ENCODE measurements at places on chromosomes 7 and 10.
A peak's percentile ranks its signal among the peaks of the same experiment; 100 is the strongest.

DNA sequence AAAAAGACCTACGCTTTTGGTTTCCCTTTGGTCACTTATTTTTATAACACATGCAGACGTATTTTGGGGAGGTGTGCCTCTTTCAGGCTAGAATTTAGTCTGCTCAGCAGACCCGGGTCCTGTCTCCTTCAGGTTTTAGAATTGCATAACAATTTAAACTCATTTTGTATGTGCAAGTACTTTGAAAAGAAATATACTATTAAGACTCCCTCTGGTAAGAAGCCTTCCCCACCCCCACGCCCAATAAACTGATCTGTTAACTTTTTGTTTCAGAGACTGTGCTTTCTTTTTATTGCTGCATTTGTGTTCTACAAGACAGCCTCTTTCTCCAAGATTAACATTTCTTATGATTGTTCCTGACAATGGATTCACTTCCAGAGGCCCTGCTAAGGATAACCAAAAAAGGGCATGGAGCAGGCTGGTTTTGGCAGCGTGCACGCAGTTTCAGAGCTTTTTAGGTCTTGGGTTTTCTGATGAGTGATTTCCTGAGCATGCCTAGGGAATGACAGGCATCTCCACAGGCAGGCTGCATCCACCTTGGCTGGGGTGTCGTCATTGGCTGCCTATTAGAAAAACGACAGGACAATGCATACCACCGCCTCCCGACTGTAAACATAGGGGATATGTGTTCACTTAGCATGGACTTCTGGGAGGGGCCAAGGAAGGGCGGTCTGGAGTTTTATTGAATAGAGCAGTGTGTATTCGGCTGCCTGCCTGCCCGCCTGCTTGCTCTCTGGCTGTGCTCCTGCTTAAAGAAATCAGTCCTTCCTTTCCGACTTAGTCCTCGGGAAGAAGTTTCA is at the start of gene CALD1:
Gene CALD1 (plus strand): TSS at position 694 of the 800 bp plus-strand sequence. CDS start 88,100 bp downstream, outside the sequence.
- peak; percentile 99 for DNase-seq

DNA sequence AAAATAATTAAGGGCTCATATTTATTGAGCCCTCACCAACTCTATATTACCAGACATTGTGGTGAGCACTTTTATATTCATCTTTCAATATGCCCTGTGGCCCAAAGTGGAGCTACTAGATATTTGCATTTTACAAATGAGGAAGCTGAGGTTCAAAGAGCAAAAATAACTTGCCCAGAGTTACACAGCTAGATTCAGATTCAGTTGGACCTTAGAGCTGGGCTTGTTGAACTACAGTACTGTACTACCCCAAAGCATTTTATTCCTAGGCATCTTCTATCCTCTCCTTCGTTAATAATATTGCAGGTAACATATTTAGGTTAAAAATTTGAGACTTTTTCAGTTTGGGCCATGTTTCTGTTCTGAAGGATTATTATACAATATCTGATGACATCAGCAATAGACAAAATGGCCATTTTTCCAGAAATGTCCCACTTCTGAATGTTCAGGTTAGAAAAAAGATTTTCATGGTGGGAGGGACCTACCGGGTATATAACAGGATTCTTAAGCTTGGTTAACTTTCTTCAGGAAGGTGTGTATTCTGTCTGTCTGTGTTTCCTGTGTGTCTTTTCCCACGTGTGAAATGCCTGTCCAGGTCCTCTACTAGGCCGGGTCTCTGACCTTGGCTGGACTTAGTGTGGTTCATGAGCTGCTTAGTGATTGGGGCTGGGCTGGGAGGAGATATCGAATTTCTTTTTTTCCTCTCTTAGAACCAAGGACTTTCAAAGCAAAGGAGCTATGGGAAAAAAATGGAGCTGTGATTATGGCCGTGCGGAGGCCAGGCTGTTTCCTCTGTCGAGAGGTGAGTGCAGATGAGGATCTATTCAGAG is 13.6 kb downstream of the PRXL2A start:
- DNase-seq: no peak

- no peak for DNase-seq
Observed at GRCh38 chr7:30146127-30146612, 11.4 kb downstream of the MTURN start.

DNA sequence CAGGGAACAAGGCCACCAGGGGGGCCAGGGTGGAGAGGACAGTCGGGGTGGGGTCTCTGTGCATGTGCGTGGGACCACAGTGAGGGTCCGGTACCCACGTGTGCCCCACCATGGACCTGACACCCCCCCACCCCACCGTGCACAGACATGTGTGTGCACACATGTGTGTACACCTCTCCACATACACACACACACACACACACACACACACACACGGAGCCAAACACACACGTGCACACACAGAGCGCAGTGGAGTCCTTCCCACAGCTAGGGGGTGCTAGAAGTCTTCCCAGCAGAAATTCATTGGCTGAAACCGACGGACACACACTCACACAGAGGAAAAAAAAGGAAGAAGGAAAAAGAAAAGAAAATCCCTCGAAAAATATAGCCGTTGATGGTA is 42.8 kb upstream of the GNA12 start:
- no peak for DNase-seq

DNA sequence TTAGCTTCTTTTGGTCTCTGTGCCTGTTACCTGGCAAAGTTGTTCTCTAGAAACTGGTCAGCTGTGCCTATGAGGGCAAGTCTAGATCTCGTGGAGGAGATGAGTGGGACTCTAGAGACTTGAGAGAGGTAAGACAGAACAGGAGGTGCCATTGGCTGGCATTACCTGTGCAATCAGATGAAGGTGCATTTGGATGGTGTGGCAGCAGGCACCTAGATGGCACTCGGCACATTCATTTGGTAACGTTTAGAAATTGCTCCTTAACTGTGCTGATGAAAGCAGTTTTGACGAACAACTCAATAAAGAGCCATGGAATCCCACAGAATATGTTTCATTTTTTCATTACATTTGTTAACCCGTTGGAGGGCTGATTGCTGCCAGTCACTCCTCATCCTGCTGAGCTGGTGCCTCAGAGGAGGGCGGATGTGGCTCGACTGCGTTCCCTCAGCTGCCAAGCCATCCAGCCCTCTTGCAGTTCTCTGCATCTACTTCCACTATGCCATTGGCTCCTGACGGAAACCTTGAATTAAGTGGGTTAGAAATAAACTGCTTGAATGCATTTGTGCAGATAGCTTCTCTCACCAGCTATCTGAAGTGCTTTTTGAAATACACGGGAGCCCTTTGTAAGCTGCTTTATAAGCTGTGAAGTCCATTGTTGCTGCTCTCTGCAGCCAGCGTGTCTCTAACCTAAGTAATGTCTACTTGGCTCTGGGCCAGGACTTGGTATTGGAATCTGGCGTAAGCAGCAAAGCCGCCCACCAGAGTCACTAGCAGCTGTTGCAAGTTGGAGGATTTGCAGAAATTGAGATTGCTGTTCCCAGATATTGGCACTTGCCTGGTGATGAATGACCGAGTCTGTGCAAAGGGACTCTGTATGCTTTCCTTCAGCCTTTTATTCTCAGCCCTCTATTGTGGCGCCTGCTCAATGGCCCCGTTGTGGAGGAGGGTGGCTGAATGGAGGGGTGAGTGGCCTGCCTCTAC is 87.4 kb downstream of the LRRC4 start:
- DNase-seq: no peak

DNA sequence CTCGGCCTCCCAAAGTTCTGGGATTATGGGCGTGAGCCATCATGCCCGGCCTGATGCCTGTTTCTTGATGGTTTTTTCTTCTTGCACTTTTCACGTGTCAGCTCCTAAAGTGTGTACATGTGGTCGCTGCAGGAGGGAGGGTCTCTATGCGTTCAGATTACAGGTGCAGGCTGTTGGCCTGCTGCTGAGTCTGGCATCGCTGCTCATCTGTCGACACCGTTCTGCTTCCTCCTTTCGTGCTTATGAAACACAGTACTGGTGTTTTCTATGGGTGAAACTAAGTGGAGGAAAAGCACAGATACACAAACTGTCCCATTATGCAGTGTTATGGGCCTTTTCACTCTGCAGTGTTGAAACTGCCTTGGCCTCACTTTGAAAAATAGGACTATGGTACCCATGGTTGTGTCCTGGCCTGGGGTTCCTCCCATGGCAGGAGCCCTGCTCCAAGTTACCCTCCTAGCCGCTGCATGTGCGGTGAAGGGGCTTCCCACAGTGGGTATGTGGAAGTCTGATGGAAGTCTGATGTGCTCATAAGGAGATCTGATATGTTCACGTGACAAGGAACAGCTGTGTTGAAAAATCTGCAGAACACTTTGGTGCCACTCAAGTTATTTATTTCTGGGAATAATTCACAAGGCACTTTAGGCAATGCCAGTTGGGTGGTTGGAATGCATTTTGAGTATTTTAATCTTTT is 23.5 kb downstream of the OGDH start:
- DNase-seq: no peak

- no peak for DNase-seq
Observed at GRCh38 chr7:31735991-31736982, 49.3 kb downstream of the PPP1R17 start.

- no peak for DNase-seq
Observed at GRCh38 chr10:73366381-73367298, 8.0 kb upstream of the CFAP70 start.

DNA sequence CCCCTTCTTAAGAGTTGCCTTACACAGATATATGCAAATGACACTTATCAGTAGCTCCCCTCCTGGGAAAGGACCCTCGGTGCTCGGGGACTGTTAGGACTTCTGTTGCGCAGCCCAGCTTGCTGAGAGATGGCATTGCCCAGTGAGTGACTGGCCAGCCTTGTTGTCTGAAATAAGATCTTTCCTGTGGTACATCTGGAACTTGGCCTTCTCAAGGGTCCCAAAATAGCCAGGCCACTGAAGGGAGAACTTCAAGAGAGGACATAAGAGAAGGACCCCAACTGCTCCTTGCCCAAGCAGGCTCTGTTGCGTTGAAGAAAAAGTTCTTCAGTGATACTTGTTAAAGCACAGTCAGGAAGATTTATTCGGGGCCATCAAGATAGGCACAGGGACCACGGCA is 17.3 kb downstream of the BAG3 start:
- DNase-seq: no peak

GRCh38 chr10:131899116-131899690 is 1.6 kb upstream of the PPP2R2D start:
- DNase-seq: no peak

- DNase-seq: no peak
Observed at GRCh38 chr10:46296641-46297141, 9.9 kb downstream of the ANTXRL start.

DNA sequence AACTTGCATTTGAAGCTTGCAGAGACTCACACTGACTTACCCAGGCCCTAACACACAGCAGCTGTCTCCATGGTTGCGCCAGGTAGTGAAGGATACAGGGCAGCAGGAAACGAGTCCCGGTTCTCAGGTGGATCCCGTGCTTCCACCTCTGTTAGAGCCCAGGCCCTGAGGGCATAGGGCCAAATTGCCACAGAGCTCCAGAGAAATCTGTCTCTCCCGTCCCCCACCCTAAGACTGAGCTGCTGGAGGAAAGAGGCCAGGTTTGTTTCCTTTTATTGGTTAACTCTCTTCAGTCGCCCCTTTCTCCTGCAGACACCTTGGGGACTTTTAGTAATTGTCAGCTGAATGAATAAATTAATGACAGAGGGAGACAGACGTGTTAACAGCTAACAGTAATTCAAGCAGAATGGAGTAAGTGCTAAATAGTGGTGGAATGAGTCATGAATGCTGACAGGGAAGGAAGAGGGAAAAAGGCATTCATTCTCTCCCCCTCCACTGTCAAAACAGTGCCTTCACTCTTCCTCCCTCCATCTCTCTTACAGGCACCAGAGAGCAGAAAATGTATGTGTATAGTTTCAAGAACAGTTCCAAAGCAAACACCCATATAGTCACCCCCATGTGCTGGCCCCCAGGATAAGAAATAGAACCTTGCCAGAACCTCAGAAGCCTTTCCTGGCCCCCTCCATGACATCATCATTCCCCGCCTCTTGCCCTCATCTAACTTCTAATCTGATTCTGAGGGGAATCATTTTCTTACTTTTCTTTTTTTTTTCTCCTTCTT is 16.8 kb upstream of the DLG5 start:
- DNase-seq: no peak

DNA sequence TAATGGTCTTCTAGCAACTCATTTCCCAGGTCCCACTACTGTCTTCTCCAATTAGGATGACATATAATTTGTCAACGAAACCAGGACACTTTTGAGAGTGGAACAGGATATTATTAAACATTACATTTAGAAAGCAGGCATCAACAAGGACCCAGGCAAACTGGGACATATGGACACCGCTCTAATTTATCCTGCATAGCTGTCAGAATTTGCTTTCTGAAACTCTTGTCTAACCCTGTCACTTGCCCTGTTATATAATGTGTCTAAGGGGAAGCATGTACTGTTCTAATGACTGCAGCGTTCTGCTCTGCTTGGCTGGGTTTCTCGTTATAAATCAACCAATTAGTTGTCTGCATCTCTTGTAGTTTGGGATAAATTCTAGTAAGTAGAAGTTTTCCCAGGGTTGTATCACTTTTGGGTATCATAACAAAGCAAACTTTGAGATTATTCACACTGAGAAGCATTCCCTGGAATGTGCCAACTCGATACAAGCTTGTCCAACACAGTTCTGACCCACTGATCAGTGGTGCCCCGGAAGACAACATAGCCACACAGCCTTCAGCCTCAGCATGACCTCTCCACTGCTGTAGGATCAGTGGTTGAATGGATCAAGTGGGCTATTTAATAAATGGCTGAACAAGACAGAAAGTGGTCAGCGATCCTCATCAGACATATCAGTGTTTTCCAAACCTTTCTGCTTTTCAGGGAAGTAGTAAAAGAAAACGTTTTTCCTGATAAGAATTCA is 228.1 kb downstream of the KIF20B start:
- DNase-seq: no peak

DNA sequence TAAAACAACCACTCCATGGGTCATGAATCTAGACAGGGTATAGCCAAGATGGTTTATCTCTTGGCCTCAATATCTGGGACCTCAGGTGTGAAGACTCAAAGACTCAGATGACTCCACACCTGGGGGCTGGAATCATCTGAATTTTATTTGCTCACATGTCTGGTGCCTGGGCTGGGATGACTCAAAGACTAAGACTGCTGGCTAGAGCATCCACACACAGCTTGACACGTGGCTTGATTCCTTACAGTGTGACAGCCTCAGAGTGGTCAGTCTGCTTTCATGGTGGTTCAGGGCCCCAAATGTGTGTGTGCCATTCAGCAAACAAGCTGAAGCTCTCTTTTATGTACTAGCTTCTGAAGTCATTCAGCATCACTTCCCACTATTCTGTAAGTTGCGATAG is 333.7 kb downstream of the RNLS start:
- DNase-seq: no peak

GRCh38 chr7:381211-382042 is 91.5 kb downstream of the FOXL3 start:
- DNase-seq: no peak

GRCh38 chr10:85317827-85318226 is 989.4 kb downstream of the CCSER2 start:
- no peak for DNase-seq

Data from AG09309 (cell line).